ENCODE measurements at places on chromosomes 7 and 10. TPM values are rescaled to one million over a fixed set of nuclear protein-coding genes. Genes with fewer than 3 reads are reported as not detected.
A peak's percentile ranks its signal among the peaks of the same experiment; 100 is the strongest.

GRCh38 chr10:14603534-14604102 is 171.1 kb downstream of the FAM107B start:
- peak; percentile 8 for DNase-seq

- DNase-seq, result no peak
Observed at GRCh38 chr10:131816157-131816775, 84.5 kb upstream of the PPP2R2D start.

GRCh38 chr7:55569269-55569663 is 3.0 kb downstream of the VOPP1 start:
- no peak for DNase-seq

Gene METTL27
- 0.35 TPM for total RNA-seq

Gene PPP1R17
- total RNA-seq, result not detected

Gene HTR7
- total RNA-seq, result 0.62 TPM

DNA sequence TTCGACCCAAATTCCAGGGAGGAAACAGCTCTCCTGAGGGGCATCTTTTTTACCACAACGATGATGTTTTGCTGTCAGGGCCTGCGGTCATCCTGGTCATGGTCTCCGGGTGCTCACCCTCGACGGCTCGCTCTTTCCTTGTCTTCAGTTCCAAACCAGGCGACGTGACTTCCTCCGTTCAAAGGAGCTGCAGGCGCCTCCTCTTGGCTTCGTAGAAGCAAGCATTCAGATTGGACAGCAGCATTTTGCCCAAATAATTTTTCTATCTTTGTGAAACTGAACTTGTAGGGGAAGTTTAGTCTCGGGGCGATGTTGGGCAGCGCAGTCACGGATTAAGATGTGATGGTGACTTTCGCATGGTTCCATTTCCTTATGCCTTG is 208.9 kb downstream of the DNAJB6 start:
- DNase-seq, result no peak

GRCh38 chr7:40598915-40599314 is 464.1 kb downstream of the SUGCT start:
- no peak for DNase-seq

DNA sequence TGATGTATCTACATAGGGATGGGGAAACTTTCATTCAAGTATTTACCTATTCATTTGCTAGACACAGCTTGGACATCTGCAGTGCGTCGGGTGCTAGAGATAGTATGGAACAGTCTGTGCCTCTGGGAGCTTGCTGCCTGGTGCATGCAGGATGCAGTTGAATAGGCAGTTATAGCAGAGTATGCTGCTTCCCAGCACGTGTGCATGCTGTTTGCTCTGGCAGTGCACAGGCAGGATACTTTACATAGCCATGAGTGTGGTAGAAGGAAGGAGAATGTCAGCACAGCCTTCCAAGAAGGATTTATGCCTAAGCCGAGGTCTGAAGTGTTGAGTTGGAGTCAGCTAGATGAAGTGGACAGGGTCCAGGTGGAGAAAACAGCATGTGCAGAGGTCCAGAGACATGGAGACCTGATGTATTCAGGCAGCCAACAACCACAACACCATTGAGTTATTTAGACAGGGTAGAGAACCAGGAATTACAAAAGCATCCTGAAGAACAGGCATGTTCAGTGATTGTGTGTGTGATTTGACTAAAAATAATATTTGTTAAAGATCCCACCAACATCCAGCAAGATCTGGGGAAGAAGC is 8.1 kb downstream of the MAP3K8 start:
- DNase-seq, result no peak

DNA sequence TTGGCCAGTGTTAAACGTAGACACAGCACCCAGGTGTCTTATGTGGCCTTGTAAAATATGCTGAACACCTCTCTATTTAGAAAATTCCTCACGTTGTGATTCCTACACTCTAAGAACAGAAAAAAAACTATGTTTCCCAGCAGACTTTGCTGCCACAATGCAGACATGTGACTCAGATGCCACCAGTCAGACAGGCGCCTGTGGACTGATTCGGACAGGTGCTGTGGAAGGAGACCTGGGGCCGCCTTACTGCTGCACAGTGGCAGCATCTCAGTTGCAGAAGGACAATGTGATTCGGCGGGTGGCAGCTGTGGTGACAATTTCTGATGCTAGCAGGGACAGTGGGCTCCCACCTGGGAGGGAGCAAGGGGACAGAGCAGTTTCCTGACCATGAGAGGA is 88.8 kb downstream of the C10orf90 start:
- DNase-seq, result no peak

- DNase-seq, result peak; percentile 81
Observed at GRCh38 chr10:132452651-132453469, 55.9 kb downstream of the PWWP2B start.

GRCh38 chr7:25098096-25099046 is 26.7 kb downstream of the CYCS start:
- DNase-seq, result peak; percentile 76

DNA sequence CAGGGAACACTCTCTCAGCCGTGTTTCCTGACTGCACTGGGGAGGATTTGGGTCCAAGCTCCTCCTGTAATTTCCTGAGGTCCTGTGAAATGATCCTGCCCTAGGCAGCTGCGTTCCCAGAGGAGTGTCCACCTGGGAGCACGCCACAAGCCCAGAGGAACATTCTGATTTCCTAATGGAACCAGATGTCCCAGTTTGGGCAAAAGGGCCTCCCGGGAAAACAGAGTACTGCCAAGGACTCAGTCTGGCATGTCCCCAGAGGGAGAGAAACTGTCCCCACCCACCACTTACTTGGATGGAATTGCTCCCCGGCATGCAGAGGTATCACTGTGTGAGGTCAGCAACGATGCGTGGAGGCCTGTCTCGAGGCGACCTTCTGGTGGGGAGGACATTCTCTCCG is 34.5 kb downstream of the ASB13 start:
- no peak for DNase-seq

DNA sequence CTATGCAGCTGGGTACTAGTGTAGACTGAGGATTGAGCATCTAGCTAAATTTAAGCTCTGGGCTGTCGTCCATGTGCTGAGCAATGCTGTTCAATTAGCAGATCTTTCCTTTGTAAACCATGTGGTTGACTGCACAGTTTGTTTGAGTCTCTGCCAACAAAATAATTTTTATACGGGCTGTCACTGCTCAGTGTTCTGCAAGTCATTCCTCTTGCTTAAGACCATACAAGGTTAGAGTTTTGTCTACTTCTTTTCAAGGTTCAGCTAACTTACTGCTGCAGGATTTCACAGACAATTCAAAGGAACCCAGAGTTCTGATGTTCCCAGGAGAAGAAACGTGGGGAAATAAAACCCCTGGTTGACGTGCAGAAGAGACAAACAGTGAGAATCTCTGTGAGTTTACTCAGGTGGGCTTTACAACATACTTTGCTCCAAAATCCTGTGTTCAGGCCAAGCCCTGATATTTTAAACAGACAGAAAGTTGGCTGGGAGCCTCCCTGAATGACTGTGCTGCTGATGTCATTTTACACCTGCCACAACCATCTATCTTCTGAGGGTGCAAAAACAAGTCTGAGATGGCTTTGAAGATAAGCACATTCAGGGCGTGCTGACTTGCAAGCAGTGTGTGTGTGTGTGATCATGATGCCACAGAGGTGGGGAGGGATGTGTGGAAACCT is 177.1 kb upstream of the SVIL start:
- peak; percentile 79 for DNase-seq

DNA sequence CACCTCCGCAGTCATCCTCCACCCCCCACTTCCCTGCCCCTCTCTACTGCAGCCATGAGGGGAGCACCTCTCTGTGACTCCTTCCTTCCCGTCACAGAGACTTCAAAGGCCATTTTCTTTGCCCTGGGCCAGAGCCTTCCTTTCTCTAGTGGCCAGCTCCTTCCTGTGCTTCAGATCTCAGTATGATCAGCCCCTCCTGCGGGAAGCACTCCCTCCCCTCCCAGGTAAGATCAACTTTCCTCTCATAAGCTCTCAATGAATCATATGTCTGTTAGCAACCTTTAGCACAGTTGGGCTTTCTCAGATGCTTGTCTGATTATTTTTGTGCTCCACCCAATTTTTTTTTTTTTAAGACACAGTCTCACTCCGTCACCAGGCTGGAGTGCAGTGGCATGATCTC is 241.0 kb upstream of the PRSS1 start:
- peak; percentile 93 for DNase-seq

GRCh38 chr7:44066111-44066460 is 719 bp upstream of the PGAM2 start:
- no peak for DNase-seq

DNA sequence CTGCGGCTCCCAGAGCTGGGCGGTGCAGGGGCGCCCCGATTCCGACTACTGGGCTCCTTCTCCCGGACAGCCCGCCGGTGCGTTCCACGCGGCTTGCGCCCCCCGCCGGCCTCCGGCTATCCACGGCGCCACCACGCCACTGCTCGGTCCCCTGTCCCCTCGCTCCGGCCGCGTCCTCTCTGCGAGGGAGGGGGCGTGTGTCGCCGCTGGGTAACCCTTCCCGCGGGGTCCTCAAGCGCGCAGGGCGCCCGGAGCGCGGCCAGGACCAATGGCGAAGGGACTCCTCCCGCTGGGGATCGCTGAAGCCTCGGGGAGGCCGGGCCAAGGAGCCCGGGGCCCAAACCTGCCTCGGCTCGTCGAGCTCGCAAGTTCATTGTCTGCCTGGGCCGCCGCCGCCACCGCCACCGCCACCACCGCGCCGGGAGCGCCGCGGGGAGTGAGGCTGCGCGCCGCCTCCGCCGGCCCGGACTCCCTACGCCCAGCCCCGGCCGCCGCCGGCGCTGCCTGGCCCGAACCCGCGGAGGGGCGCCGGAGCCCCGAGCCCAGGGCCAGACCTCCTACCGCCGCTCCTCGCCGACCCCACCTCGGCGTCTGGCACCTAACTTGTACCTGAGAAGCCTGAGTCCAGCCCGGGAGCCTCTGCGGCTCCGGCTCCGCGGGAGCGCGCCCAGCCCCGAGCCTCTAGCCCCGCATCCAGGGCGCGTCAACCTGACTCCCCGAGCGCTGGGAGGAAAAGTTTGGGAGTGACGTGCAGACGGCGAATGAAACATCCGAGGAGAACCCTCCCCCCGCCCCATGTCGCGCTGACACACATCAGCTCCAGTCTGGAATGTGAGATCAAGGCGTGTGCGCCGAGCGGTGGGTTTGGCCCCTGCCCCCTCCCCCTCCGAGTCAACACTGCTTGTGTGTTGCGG is at the start of gene CHST15:
Gene CHST15, minus strand, starts transcription at position 739 of the 914 bp plus-strand sequence. CDS start 47,386 bp downstream, outside the sequence.
- peak; percentile 83 for DNase-seq

Gene VIM
- 506 TPM for total RNA-seq

Gene DEPP1
- 8.0 TPM for total RNA-seq

- no peak for DNase-seq
Observed at GRCh38 chr10:124632064-124632531, 112.1 kb downstream of the FAM53B start.

Gene MGAM2
- total RNA-seq, result not detected

GRCh38 chr7:151461942-151462230 is 21.9 kb upstream of the CRYGN start:
- DNase-seq, result peak; percentile 15

DNA sequence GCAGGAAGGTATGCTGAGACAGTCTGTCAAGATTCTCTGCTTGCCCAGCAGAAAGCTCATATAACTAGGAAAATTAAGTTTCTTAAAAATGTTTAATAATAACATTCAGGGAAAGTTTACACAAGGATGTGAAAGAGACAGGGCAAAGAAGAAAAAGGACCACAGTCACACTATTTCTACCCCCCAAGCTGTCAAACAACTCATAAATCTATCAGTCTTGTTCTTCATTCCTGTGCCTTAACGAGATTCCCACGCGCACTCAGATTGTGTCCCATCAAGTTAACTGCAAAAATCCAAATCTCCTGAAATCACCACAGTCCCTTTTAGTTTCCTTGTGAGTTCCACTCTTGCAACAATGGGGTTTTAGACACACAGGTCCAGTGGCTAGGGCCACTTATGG is 14.9 kb downstream of the CUL2 start:
- no peak for DNase-seq

- no peak for DNase-seq
Observed at GRCh38 chr10:42953684-42954674, 122.9 kb upstream of the RET start.

DNA sequence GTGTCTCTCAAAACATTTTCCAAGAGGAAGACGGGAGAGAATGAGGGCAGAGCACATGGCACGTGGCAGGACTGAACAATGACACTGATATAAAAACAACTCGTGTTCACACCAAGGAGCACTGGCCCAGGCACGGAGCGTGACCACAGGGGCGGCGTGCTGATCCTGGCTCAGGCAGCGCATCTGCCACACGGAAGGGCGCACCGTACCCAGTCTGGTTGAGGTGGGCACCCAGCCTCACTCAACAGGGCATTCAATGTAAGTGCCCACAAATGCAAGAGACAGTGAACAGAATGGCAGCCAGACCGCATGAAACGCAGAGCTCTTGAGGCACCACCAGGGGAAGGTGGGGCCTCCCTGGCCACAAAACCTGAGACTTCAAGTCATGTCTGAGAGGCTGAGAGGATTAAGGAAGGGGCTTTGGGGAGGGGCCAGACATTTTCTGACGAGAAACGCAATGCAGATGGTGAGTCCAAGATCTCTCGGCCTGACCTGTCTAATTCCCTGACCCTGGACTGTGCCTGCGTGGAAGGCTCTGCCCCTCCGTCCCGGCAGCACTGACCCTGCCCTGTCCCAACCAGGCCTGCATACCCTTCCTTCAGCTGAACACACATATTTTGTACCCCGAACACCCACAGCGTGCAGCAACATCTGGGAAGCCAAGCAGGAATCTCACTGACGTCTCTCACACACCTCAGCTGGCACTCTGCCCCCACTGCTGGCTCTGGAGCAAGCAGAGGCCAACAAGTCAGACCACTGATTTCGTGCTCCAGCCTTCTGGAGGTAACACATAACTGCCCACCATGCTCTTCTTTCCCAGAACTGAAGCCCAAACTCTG is 35.5 kb downstream of the VOPP1 start:
- DNase-seq, result no peak

Gene UBN2
- total RNA-seq, result 3.7 TPM

Gene PNLIPRP2
- not detected for total RNA-seq

GRCh38 chr7:2260820-2261219 is 18.8 kb downstream of the NUDT1 start:
- peak; percentile 98 for DNase-seq

Gene TRIM73
- total RNA-seq, result 6.4 TPM

Data from PC-3 (cell line).